ENCODE measurements at places on chromosomes 6 and 20.

DNA sequence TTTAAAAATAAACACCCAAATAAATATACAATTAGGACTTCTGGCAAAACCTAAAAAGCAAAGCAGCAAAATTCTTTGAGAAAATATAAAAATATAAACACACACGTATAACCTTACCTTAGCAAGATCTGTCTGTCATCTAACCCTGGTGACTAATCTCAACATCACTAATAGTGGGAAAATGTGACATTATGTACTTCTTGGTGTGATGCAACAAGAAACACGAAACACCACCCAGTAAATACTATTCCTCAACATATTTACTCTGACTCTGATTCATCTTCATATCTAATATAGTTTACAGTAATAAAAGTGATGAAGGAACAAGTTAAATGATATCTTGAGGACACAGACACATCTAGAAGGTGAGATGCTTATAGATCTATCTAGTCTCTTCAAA, 332.6 kb upstream of the MANEA start:
- DNase-seq = no peak

DNA sequence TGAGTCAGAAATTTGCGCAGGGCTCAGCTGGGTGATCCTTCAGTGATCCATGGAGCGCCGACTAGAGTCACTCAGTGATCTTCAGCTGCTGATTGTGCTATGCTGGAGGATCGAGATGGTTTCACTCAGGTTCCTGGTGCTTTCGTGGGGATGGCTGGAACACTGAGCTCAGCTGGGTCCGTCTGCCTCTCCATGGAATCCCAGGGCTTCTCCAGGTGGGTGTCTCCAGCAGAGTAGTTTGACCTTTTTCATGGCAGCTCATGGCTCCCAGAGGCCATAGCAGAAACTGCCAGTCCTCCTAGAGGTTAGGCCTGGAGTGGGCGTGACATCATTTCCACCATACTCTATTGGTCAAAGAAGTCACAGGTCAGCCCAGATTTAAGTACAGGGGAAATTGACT, 88.8 kb upstream of the SIRPA start:
- DNase-seq = no peak

DNA sequence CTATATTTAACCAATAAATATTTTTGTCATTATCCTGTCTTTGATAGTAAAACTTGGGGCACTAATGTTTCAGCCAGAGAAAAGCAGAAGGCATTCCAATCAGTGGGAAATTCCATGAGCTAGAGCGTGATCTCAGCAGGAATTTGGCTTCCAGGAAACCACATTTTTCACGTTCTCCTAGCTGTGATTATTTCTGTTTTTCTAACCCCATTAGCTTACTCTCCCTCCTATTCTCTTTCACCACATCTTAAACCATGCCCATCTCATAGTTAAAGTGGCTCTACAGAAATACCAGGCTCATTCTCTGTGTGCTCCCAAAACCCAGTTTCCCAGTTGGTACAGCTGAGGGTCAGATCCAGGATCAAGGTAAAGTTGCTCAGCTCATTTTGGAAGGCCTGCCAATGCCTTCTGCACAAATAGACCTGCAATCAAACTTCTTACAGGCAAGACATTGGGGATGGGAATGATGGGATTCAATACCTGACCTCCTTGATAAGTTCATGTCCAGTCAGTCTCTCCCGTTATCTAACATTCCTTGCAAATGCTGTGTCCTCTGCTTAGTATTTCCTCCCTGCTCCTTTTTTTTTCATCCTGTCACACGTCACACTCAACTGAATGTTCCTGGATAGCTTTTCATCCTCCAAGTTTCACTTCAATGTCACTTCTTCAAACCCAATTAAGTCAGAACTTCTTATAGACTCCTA, 33.1 kb upstream of the TMEM30A start:
- no peak for DNase-seq

- DNase-seq = no peak
These were observed 262.5 kb downstream of the FRK start for GRCh38 chr6:115798229-115798628.

DNA sequence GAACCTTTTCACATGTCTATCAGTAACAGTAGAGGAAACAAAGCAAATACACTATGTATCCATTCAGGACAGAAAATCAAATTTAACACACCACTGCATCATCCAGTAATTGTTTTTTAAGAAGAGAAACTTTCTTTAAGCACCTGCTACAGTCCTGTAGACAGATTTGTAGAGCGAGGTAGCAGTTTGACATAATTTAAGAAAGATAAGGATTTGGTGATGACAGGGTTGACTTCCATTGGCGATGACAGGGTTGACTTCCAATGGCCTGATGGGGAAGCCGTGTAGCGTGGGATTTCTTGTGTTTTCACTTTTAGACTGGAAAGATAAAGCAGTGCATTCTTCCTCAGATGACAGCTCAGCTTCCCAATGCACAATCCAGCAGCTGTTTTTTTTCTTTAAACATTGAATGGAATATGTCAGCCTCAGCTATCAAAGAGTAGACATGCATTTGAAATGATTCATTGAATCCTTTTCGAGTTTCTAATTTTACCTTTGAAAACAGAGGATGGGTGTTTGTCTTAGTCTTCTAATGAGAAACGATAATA, 68.5 kb downstream of the ECT2L start:
- no peak for DNase-seq

DNA sequence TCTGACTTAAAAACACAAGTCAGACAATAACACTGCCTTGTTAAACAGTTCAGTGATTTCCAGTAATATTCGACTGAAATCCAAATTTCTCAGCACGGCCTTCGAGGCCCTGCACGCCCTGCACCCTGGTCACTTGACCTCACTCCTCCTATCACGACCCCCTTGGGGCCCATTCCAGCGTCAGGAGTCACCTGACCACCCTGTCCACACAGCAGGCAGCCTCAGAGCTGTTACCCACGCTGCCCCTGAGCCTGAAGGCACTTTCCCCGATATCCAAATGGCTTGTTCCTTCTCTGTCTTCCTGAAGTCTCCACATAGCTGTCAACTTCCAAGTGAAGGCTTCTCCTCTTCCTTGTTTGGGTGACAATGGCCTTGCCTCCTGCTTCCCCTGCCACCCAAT, 33.1 kb upstream of the SMOC2 start:
- DNase-seq = no peak

- no peak for DNase-seq
These were observed 213.8 kb upstream of the MARCKS start for GRCh38 chr6:113643407-113643770.

- no peak for DNase-seq
These were observed 58.9 kb upstream of the GATA5 start for GRCh38 chr20:62534526-62535221.

GRCh38 chr6:33181141-33181540, 11.1 kb downstream of the COL11A2 start:
- no peak for DNase-seq

GRCh38 chr20:38050686-38051085, 17.1 kb downstream of the RPRD1B start:
- DNase-seq = no peak

GRCh38 chr6:53322188-53323029, 26.3 kb downstream of the ELOVL5 start:
- DNase-seq = no peak
